Activated CD4-positive, alpha-beta T cell treated with anti-CD3 and anti-CD28 coated beads, Interleukin-2, Interleukin-4, amounts not matched to agents 100 ng/mL and 50 ng/mL, durations not matched to agents 16 hours and 8 hours (primary cell): ENCODE measurements at places on chromosomes 7 and 10.

DNA sequence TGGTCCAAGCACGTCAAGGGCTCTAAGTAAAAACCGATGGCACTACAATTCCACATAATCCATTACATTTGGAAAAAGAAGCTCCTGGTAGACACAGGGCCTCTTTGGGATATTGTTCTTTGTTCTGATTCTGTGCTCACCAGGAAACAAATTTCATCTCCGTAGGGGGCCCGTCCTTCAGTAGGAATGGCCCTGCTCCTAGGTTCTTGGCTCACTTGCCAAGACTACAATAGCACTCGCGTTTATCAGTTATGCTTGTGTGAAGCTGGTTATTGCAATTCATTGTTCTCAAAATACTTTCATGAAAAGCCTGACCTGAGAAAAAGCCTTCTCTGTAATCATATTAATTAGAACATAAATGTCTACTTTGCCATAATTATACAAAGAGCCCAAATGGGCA, 10.3 kb upstream of the ZC3HAV1L start:
- DNase-seq: no peak

DNA sequence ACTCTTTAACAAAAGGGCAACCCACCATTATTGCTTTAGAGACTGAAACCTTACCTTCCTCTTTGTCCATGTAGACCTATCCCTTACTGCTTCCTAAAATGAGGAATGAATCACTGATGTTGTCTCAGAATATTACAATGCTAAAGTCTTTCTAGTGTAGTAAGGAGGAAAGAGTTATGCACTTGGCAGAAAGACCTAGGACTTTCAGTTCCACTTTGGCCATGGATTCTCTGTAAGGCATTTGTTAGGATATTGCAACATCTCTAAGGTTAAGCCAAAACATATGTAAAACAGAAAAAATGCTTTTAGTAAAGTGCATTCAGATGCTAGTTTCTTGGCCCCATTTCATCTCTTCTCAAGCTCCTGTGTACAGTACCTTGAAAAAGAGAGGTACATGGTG, 230.9 kb downstream of the PARD3 start:
- DNase-seq: no peak

GRCh38 chr7:107167483-107168232, 1.1 kb upstream of the HBP1 start:
- peak; percentile 35 for DNase-seq

- no peak for DNase-seq
These were observed 26.4 kb downstream of the ADCYAP1R1 start for GRCh38 chr7:31078363-31078990.

- DNase-seq: no peak
These were observed 273.7 kb downstream of the CCDC3 start for GRCh38 chr10:12727832-12728215.

DNA sequence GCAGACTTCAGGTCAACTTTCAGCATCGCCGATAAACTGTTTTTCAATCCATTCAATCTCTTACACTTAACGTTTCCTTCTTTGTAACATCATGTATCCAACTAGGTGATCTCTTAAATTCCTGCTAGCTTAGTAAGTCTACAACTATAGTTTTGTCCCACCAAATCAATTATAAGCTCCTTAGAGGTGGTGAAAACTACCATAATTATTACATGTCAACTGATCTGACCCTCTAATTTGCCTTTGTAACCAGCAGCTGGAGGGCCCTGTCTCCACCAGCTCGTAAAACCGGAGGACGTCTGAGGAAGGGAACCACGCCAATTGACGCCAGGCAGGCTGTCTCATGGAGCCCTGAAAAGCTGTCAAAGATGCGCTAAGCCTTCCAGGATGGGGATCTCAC, 113.4 kb downstream of the ABCC2 start:
- no peak for DNase-seq

DNA sequence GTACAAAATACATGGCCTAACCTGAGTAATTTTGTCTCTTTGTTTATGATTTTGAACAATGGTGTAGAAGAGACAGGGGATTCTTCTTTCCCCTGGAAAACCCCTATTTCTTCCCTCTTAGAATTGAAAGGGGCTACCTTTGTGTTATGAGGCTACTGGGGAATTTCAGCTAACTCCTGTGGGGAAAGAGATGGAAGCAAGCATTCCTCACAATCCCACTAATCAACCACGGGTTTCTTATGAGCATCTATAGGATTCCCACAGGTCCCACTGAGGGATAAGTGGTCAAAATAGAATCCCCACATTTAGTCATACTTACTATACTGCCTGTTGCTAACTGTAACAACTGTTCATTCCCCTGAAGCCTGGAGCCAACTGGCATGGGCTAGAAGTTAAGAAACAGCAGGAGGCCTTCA, 32.2 kb upstream of the ITGB8 start:
- no peak for DNase-seq

- DNase-seq: no peak
These were observed 129.6 kb downstream of the CNOT4 start for GRCh38 chr7:135380351-135380750.

- no peak for DNase-seq
These were observed 128.0 kb upstream of the CACUL1 start for GRCh38 chr10:118882741-118883140.

DNA sequence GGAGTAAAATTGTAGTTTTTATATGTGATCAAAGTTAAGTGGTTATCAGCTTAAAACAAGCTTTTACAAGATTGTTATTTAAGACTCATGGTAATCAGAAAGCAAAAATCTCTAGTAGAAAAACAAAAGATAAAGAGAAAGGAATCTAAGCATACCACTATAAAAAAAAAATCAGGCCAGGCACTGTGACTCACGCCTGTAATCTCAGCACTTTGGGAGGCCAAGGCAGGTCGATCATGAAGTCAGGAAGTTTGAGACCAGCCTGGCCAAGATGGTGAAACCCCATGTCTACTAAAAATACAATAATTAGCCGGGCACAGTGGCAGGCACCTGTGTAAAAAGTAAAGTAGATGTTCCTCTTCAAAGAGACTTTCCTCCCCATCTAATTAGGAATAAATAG, 265.9 kb upstream of the NRP1 start:
- DNase-seq: no peak

DNA sequence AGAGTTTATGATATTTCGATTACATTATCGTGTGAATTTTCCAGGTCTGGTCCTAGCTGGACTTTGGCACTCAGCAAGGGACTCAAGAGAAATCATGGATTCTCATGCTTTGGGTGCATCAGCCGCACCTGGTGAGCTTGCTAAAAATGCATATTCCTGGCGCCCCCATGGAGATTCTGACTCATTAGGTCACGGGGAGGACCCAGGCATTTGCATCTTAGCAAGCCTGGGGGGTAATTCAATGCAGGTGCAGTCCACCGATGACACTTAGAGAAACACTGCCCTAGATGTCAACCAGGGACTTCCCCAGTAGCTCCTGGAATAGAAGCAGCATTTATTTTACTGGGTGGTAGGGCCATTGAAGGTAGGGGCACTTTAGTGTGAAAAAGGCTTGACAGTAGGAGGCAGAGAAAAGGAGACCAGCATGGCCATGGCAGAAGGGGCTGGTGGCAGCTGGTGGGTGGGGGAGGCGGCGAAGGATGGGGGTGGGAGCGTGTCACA, 29.9 kb upstream of the PDCD4 start:
- DNase-seq: no peak

DNA sequence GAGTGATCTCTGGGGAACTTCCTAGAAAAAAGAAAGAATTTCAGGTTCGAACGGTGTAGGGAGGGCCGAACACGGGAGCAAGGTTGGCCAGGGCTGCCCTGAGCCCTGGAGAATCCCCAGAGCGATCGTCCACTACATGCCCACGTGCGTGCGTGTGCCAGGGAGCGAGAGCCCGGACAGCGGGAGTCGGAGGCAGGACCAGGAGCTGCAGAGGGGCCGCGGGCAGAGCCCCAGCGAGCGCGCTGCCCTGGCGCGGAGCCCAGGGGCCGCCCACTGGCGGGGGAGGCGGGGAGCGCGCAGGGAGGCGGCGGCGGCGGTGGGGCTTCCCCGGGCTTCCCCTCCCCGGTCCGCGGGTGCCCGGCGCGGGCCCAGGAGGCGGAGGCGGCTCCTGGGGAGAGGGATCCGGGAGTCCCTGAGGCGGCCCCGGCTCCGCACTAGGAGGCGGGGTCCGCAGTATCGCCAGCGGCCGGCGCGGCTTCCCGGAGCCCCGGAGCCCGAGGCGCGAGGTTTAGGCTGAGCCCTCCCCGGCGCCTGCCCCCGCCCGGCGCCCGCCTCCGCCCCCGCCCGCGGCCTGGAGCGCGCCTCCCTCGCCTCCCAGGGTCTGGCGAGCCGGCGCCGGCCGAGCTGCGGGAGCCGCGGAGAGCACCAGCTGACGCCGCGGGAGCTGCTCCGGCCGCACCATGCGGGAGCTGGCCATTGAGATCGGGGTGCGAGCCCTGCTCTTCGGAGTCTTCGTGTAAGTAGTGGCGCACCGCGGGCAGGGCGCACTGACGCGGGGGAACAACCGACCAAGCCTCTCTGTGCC, at the start of gene PLPP4:
TSS of gene PLPP4 (plus strand) at position 602 of the 805 bp plus-strand sequence. CDS start at position 681, 79 bp downstream.
- no peak for DNase-seq

GRCh38 chr7:40753455-40753854, 618.6 kb downstream of the SUGCT start:
- DNase-seq: no peak

- no peak for DNase-seq
These were observed 35.0 kb upstream of the DNAAF5 start for GRCh38 chr7:691361-692045.

DNA sequence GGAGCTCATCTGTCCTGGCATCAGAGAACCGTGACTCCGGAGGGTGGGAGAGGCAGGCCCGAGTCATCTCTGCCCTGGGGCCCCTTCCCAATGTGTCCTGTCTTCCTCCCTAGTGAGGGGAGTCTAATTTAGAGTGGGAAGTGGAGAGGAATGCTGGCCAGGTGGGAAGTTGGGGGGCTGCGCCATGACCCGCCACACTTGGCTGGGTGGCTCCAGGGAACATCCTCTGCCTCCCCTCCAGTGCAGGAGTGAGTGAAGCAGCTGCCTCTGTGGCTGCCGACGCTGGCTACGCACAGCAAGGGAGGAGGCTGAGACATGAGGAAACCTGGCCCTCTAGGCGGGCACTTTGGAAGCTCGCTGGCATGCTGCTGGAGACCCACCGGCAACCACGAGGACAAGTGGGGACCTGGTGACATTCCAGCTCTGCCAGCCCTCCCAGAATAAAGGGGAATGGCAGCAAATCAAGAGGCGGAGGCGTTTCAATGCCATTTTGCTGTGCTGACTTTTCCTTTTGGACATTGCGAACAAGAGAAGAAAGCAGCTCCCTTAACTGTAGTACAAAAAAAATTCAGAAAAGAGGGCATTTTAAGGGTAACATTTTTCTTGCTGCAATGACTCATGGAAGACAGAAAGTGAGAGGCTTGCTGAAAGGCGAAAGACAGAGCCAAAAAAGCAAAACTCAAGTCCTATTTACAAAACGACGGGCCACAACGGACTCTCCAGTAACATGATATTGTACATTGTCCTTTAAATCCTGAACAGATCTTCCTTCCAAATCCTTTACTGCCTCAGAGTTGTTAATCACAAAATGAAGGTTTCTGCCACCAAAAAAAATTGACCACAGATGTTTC, 121.2 kb upstream of the PITRM1 start:
- no peak for DNase-seq

DNA sequence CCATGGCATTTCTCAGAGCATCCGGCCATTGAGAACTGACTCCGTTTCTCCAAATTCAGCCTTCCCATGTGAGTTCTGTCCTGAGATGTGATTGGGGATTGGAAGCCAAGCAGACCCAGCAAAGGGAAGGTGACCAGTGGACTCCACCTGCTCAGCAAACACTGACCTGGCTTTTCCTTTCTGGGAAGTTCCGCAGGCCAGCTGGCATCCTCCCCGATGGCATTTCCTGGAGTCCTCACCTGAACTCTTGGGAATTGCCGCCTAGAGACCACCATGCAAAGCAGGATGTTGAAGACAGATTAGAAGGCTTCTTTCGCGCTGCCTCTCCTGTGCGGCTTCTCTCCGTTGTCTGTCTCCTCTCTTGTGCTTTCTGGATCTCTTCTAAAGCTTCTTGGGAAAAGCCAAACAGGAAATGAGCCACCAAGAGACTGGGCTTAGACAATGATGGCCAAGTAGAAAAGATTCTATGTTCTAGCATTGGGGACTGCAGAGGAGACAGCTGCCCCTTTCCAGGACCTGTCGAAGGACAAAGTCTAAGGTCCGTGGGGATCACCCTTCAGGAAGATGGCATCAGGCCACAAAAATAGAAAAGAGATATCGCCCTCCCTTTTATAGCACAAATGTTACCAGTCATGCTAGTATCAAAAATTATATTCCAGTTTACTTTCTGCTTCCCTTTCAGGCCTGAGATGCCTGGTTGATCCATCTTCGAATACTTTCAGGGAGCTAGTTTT, 103.7 kb upstream of the INSYN2A start:
- DNase-seq: no peak

GRCh38 chr7:32639122-32639521, 143.8 kb downstream of the AVL9 start:
- no peak for DNase-seq

DNA sequence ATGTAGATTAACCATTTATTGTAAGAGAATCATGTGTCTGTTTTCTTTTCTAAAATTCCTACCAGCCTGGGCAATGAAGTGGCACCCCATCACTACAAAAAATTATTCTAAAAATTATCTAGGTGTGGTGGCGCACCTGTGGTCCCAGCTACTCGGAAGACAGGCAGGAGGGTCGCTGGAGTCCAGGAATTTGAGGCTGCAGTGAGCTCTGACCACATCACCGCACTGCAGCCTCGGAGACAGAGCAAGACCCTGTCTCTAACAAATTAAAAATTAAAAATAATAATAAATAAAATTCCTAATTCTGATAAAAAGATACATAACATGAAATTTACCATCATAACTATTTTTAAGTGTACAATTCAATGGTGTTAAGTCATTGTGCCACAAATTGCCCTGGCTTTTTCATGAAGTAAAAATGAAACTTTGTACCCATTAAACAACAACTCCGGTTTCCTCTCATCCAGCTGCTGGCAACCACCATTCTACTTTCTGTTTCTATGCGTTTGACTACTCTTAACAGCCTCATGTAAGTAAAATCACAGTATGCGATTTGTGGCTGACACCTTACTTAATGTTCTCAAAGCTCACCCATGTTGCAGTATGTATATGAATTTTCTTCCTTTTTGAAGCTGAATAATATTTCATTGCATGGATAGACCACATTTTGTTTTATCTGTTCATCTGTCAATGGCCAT, 20.6 kb upstream of the USP6NL start:
- peak; percentile 83 for DNase-seq
